ENCODE measurements at places on chromosomes 1 and 21.

- no peak for DNase-seq
Measured at GRCh38 chr1:57350610-57351009, 73.2 kb downstream of the DAB1 start.

DNA sequence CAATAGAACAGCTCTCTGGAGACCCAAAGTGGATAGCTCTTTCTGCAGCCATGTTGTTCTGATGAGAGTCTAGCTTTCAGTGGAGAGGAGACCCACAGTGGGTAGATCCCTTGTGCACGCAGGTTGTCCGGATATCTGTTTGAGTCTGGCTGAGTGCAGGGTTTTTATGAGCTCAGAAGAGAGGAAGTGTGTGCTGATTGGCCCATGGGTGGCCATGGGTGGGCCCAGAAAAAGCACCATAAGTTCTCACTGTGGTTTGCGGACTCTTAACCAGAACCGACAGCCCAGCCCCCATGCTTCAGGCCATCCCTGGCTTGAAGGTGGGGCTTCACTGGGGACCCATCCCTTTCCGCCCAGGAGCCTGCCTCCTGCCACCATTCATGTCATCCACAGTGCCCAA is 17.0 kb downstream of the FAM20B start:
- no peak for DNase-seq

DNA sequence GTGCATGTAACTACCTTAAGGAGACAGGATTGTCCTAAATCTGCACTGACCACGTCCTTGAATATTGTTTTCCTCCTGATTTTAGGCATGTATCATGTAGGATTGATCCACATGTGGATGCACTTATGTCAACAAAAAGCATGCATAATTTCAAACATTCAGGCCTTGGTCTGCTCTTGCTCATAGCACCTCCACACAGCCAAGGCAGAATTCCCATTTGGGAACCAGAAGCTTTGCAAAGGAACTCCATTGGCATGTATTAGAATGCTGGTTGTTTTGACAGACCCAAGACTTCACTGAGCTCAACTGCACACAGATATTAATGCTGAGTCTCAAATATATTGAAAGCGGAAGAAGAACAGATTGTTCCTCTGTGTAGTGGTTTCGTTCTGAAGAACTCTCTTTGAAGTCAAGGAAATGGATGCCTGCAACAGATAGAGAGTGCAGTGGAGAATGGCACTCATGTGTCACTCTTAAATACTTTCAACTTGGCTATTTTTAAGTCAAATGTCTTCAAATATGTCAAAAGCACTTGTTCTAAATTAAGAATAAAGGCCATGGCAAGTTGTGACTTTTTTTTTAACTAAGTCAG is 387.6 kb downstream of the LTN1 start:
- no peak for DNase-seq

GRCh38 chr1:228921481-228921880 is 186.2 kb downstream of the RHOU start:
- no peak for DNase-seq

- no peak for DNase-seq
Measured at GRCh38 chr1:21490774-21491487, 18.3 kb upstream of the ALPL start.

All from activated T-helper 9 cell treated with anti-CD3 and anti-CD28 coated beads, Interleukin-2, amount 50 U/mL, for 16 hours (primary cell).